RKO (cell line): ENCODE measurements at places on chromosomes 6 and 20.

DNA sequence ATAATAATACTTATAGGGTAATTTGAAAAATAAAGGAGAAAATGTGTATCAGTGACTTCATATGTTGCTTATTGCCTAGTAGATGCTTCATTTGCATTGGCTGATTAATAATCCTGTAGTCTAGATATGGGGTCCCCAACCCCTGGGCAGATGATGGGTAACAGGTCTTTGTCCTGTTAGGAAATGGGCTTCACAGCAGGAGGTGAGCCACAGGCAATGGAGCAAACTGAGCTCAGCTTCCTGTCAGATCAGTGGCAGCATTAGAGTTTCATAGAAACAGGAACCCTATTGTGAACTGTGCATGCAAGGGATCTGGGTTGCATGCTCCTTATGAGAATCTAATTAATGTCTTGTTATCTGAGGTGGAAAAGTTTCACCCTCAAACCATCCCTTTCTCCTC is 1049.5 kb upstream of the EPHA7 start:
- no peak for DNase-seq

DNA sequence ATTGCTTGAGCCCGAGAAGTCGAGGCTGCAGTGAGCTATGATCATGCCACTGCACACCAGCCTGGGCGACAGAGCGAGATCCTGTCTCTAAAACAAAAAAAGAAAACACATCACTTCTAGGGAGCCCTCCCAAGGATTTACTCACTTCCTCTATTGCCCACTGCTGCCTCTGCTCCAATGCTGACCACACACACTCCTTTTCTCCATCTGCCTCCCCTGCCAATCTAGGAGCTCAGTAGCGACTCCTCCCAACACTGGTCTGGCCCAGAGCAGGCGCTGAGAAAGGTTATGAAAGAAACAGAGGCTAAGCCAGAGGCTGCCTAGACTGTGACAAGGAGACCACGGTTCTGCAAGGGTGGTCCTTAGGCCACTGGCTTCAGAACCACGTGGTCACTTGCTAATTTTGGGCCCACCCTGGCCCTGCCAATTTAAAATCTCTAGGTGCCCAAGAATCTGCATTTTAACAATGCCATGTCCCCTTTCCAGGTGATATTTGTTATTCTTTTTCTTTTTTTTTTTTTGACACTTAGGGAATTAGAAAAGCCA is 1.3 kb upstream of the E2F1 start:
- DNase-seq: no peak

- DNase-seq: no peak
Measured at GRCh38 chr20:21510414-21511384, 3.2 kb downstream of the NKX2-2 start.

DNA sequence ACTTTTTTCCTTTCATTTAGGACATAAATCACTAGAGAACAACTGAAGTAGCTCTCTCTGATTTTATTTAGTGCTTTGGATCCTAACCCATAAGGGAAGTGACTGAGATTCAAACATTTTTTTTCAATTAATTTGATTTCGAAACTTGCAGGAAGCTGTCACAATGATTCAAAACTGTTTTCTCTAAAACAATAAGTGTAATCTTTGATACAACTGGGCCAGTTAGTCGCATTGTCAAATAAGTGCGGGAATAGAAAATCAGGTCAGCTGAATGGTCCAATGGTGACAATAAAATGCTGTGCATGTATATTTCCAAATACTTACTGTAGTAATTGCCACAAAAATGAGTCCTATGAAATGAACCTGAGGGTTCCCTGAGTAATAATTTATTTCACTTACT is 930.8 kb downstream of the TFAP2A start:
- no peak for DNase-seq

GRCh38 chr20:14114065-14114704 is 118.9 kb downstream of the MACROD2 start:
- no peak for DNase-seq

- DNase-seq: no peak
Measured at GRCh38 chr6:51112731-51113130, 294.1 kb downstream of the TFAP2B start.

DNA sequence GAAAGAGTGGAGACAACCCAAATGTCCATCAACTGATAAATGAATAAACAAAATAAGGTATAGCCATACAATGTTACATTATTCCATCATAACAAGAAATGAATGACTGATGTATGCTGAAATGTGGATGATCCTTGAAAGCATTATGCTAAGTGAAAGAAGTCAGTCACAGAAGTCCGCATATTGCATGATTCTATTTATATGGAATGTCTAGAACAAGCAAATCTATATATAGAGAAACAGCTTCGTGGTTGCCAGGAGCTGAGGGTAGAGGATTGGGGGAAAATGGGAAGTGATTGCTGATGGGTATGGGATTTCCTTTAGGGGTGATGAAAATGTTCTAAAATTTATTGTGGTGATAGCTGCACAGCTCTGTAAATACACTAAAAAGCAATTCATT is 196.8 kb downstream of the ATXN1 start:
- DNase-seq: no peak

DNA sequence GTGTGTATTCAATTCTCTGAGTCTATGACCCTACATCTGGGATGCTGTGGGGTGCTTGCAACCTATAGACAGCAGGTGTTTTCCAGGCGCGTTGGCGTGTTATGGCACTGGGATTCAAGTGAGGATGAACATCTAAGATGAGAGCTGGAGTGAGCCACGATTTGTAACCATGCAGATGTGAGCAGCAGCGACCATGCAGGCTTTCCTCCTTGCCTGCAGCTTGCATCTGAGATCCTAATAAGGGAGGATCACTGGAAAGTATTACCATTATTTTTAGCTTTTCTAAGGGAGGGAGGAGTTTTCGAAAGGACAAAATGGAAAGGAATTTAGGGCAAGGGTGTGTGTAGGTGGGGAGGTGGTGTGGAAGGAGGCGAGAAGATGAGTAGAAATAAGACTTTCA is 216.7 kb downstream of the ATXN1 start:
- DNase-seq: no peak

- peak; percentile 65 for DNase-seq
Measured at GRCh38 chr6:82363428-82364086, at the start of gene TPBG. Gene TPBG (plus strand): TSS chr6:82363817. CDS start chr6:82364962, 1,145 bp downstream.

- no peak for DNase-seq
Measured at GRCh38 chr6:121465101-121465500, 29.7 kb downstream of the GJA1 start.
